ENCODE measurements at places on chromosomes 16 and 17.

- no peak for DNase-seq
Observed at GRCh38 chr16:88934066-88934667, 42.8 kb downstream of the CBFA2T3 start.

DNA sequence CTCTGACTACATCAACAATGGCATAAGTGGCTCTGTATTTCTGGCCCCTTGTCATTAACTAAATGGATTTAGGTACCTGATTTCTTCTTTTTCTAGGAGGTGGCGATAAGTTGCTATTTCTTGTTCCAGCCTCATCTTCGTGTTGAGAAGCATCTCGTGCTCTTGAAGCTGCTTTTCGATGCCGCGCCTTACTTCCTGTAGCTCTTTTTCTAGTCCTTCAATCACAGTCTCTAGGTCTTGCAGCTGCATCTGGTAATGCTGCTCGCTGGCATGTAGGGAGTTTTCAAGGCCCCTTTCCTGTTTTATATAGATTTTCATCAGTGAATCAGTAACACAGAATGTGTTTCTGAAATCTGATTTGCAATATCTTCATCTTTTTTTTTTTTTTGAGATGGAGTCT, 5.1 kb downstream of the KRT222 start:
- DNase-seq, result no peak

- DNase-seq, result no peak
Observed at GRCh38 chr17:42560246-42560645, 1.7 kb upstream of the COASY start.

- no peak for DNase-seq
Observed at GRCh38 chr16:60820361-60820760, 1215.9 kb downstream of the CDH8 start.

GRCh38 chr16:78333808-78334207, 234.4 kb downstream of the WWOX start:
- DNase-seq, result no peak

- no peak for DNase-seq
Observed at GRCh38 chr17:81735264-81736102, 23.4 kb downstream of the SLC25A10 start.

- DNase-seq, result peak; percentile 31
Observed at GRCh38 chr16:6643080-6643686, 689.5 kb upstream of the RBFOX1 start.

DNA sequence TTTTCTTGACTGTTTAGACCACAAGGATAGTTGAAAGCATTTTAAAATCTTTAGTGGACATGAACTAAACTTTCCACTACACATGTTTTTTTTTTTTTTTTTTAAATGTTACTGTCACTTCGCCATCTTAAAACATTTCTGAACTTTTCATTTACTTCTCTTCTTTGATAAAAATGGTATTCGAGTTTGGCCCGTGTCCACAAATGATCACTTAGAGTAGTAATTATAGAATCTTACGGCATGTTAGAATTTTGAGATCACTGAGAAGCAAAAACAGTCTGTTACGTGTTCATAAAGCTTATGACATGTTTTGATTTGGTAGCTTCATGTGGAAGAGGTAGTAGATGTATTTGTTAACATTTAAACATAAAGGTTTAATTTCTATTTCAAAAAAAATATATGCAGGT, 1.1 kb downstream of the NSRP1 start:
- no peak for DNase-seq

- DNase-seq, result no peak
Observed at GRCh38 chr16:12530302-12530701, 273.4 kb downstream of the CPPED1 start.

- DNase-seq, result peak; percentile 84
Observed at GRCh38 chr16:28623172-28623711, 13.4 kb upstream of the SULT1A1 start.

DNA sequence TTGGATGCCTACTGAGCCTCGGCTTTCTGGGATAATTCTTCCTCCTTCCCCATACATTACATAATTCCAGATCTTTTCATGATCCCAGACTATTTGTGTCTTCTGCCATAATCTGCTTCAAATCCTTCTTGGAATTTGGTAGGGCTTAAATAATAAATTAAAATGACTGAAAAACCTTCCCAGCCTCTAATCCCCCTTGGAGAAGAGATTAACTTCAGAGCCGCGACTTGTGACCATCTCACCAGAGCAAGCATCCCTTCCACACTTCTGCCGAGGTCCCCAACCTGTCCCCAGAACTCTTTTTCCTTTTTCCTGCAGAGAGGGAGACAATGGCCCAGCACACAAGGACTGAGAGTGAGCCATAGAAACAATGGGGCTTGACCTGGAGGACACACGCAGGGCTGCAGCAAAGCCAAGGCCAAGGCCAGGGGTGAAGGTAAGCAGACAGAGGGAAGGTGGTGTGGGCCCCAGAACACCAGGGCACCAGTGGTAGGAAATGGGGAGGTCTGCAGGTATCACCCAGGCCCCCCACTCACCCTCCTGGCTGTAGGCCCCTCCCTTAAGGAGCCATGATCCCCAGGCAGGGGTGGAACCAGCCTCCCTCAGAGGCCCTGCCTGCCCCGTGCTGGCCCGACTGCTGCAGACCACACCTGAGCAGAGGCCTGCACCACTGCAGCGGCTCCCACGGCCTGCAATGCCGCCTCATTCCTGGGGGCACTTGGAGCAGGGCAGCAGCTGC, 9.6 kb upstream of the BCAR1 start:
- no peak for DNase-seq

- no peak for DNase-seq
Observed at GRCh38 chr16:81461766-81462165, 17.2 kb downstream of the CMIP start.

- DNase-seq, result no peak
Observed at GRCh38 chr17:9140550-9141424, 119.5 kb downstream of the NTN1 start.

DNA sequence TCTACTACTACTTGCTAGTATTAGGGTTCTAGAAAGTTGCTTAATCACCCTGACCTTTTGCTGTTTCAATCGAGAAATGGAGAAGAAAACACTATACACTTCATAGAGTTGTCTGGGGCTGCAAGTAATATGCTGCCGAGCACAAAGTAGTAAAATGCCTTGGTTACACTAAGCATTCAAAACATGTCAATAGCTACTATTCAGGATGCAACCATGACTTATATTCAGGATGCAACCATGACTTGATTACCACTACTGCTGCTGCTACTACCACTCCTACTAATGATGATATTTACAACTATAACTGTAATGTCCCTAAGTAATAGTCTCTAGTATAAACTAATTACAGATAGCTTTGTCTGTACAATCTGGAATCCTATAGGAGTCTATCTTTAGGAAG, 35.3 kb downstream of the ADAMTS18 start:
- no peak for DNase-seq

- no peak for DNase-seq
Observed at GRCh38 chr16:31875112-31875803, 1.7 kb downstream of the ZNF267 start.

- DNase-seq, result no peak
Observed at GRCh38 chr16:84868328-84868727, 48.5 kb downstream of the CRISPLD2 start.

DNA sequence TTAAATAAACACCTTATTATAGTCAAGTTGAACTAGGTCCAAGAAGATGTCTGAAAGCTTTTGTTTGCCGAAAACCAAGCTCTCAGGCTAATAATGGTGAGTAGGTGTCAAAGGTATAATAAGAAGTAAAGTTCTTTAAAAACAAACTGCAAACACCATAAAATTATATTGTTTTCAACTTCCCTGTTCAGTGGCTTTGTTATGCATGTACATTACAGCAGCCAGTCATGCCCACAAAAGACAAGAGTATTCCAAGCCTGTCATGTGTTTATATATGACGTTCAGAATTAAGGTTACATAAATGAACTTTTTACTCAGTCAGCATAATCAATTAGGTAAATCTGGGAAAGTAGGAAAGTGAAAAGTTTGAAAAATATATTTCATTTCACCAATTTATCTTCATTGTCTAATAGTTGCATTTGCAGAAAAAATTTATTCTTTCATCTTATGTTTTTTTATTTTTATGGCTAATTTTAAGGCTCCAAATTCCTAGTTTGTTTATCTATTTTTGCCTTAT, 928.7 kb upstream of the SOX9 start:
- DNase-seq, result no peak

DNA sequence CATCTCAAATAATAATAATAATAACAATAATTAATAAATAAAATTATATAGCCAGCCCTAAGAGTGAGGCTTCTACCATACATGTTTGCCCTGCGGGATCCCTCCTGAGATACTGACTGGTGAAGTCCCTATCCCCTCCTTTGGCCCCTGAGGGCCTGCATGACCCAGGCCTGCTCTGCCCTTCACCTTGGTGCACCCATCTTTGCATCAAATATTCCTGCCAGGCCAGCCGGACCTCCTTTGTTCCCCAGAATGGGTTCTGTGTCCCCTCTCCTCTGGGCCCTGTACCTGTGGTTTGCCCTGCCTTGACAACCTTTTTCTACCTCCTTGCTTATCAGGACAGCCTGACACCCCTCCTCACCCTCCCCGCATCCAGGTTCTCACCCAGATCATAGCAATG, 2.0 kb upstream of the RNF112 start:
- DNase-seq, result no peak

GRCh38 chr17:77437017-77437416, 296.2 kb downstream of the SEC14L1 start:
- peak; percentile 59 for DNase-seq

- DNase-seq, result no peak
Observed at GRCh38 chr16:81530296-81530721, 85.7 kb downstream of the CMIP start.

DNA sequence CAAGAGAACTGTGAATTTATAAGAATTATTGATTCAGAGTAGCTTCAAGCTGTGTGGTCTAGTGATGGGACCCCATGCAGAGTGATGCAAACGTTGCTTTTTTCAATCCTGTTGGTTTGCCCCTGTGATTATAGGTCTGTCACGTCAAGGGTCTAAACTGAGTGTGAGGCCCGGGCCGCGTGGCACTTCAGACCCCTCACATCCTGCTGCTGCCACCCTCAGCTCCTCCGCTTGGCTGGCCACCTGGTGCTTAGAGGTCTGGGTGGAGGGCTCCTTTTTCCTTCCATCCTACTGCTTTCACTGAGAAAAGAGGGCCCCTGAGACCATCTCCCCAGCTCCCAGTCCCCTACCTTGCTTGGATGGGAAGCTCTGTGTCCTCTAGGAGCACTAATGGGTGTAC, 12.0 kb downstream of the MYL4 start:
- DNase-seq, result no peak

DNA sequence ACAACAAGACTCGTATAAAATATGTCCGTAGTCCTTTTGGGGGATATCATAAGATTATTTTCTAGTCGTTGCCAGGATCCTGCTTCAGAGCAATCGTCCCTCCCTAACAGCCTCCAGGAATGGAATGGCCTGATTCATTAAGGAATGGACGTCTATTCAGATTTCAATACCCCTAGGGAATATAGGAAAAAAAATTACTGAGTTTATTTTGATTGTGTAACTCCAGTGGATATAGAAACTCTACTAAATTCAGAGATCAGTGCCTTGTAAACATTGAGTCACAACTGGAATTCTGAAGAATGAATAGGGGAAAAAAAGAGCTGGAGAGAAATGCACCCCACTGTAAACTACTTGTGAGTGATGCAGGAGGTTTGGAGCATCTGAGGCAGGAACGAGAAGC, 1171.5 kb upstream of the GOT2 start:
- DNase-seq, result no peak

DNA sequence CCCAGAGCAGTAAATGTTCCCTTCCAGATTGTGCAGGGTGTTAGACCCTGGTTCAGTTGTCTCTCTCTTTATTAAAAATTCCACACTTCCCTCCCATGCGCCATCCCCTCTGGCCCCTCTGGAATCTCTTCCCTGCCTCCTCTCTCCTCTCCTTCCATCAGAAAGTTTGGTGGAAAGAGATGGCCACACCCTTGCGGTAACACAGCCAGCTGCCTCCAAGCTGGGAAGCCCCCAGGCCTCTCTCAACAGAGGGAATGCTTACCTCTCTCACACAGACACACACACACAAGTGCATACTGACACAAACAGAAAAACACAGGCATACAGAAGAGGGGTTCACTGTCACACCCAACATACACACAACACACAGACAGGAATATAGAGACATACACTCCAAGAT, 220.5 kb downstream of the C16orf78 start:
- no peak for DNase-seq

DNA sequence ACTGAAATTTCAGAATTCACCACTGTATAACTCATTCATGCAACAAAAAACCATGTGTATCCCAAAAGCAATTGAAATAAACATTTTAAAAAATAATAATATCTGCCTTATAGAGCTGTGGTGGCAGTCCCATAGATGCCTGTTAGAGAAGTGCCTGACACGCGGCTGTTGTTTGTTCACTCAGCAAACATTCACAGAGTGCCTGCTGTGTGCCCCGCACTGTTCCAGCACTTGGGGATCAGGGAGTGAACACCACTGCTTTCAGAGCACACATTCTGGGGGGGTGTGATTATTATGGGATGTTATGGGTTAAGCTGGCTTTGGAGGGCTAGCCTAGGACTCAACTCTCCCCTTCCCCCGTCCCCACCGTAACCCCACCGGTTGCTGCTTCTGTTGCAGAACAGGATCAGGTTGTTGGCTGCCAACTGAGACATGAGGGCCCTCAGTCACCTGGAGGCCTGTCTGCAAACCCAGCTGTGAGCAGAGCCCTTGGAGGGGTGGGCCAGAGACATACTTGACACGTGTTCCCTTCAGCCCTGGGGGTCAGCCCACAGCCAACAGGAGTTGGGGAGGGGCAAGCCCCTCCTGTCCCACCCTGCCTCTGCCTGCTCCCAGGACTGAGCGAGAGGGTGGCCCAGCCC, 103.3 kb upstream of the CIBAR2 start:
- no peak for DNase-seq

GRCh38 chr16:22035153-22035552, 27.2 kb downstream of the MOSMO start:
- DNase-seq, result no peak

GRCh38 chr17:64131606-64132270, 1.8 kb upstream of the ERN1 start:
- no peak for DNase-seq

GRCh38 chr17:79840269-79840988, 1.2 kb upstream of the CBX4 start:
- peak; percentile 57 for DNase-seq

DNA sequence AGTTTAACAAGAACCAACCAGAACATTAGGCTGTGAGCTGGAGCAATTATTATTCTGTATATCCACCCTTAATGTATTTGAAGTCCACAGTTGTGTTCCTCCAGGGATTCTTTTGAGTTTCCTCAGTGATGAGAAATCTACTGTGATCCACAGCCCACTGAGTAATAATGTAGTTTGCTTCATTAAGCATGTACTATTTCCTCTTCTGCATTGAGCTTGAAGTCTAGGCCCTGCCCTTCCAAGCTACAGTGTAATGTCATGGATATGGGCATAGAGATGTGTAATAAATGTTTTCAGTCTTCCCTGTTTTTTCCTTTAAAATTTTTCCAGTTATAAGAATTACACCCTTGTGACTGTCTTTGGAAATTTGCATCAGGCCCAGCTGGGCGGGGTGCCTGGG, 36.4 kb upstream of the SLC12A3 start:
- no peak for DNase-seq

GRCh38 chr16:83520596-83520995, 287.2 kb upstream of the HSBP1 start:
- DNase-seq, result no peak
